ENCODE measurements at places on chromosomes 11 and 22.

DNA sequence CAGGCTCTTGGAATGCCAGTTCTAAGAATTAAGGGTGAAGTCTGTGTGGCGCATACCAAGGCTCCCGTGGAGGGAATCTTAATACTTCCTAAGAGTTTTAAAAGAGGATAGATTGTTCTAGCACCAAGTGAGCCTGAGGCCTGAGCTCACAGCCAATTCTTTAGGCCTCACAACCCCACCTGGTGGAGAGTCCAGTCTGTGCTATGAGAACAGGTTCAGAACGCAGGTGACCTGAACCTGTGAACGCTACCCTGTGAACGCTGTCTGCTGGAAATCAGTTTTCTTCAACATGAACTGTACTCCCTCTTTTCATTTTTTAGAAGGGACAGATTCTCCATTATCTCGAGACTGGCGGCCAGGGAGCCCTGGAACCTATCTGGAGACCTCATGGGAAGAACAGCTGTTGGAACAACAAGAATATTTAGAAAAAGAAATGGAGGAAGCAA lies 43.2 kb upstream of the DLAT start:
- DNase-seq = peak; percentile 46

- DNase-seq = peak; percentile 5
Measured at GRCh38 chr11:116454020-116454645, 318.7 kb downstream of the BUD13 start.

DNA sequence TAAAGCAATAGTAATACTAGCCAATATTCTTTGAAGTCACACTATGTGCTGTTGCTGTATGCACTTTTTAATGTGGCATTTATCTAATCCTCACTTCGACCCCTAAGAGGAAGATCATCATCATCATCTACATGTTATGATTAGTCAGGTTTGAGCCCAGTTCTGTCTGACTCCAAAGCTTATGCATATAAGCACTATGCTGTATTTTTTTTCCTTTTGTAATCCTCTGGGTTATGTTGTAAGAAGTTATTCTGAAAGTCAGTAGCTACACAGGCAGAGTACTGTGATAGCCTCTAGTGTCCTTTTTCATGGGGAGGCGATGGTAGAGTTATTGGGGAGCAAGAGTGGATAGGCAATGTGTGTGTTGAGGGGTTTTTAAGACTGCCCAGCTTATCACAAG lies 11.1 kb downstream of the MMP20 start:
- DNase-seq = no peak

GRCh38 chr11:130602641-130603334 lies 154.3 kb downstream of the ADAMTS15 start:
- no peak for DNase-seq

GRCh38 chr11:125923012-125923579 lies 18.8 kb downstream of the DDX25 start:
- peak; percentile 36 for DNase-seq

- DNase-seq = no peak
Measured at GRCh38 chr11:3859373-3859881, 4.0 kb downstream of the STIM1 start.

GRCh38 chr22:28477556-28477955 lies 202.1 kb downstream of the TTC28 start:
- no peak for DNase-seq

- no peak for DNase-seq
Measured at GRCh38 chr11:113261709-113262475, 52.5 kb upstream of the TTC12 start.

DNA sequence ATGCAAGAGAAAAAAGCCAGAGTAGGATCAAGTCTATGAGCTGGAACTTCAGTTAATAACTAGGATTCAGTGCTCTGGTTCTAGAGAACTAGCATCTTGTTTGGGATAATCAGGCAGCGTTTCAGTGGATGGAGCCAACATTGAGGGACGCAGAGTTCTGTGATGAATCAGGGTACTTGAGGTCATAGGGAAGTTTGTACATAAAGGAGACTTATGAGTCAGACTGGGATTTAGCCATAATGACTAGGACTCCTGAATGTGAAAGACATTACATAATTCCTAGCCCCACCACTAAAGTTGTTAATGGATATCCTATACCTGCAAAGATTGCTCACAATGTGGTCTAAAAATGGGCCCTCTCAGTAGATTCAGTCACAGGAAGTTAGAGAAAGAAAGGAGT lies 6.8 kb downstream of the SLN start:
- DNase-seq = no peak

DNA sequence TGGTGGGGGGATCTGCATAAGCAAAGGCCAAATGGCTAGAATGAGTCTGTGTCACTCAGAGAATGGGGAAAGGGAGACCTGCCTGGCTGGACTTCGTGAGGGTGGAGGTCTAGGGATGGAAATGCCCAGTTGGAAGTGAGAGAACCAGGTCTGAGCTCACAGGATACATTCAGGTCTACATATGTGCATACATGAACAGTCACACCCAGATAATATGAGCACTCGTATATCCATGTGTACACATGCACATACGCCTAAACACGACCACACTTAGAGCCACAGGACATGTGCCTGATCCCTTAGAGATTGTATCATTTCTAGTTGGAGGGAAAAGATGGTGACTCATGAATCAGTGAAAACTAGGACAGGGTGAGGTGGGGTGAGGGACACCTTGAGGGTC lies 21.1 kb upstream of the RELT start:
- no peak for DNase-seq

DNA sequence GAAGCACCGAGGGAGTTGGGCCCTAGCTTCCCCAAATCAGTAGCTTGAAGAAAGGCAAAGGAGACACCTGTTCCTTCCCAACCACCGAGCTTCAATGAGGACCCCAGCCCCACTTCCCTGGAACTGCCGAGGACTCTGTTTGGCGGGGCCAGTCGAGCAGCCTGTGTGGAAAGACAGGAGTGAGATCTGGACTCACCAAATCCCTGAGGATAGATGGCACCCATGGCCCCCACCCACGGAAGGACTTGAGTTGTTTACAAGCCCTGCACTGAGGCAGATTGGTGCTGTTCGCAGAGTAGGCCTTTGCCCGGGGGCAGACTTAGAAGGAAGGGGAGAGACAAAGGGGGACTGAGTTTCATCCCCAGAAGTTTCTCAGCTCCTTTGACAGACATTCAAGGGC lies 64.6 kb downstream of the FEZ1 start:
- no peak for DNase-seq

GRCh38 chr11:68186061-68186460 lies 27.0 kb downstream of the KMT5B start:
- DNase-seq = no peak

GRCh38 chr11:69450064-69450856 lies 31.2 kb upstream of the LINC01488 start:
- DNase-seq = no peak

GRCh38 chr11:34053161-34053686 lies 1.7 kb downstream of the CAPRIN1 start:
- peak; percentile 75 for DNase-seq

- DNase-seq = no peak
Measured at GRCh38 chr11:13091373-13091772, 82.3 kb downstream of the RASSF10 start.

DNA sequence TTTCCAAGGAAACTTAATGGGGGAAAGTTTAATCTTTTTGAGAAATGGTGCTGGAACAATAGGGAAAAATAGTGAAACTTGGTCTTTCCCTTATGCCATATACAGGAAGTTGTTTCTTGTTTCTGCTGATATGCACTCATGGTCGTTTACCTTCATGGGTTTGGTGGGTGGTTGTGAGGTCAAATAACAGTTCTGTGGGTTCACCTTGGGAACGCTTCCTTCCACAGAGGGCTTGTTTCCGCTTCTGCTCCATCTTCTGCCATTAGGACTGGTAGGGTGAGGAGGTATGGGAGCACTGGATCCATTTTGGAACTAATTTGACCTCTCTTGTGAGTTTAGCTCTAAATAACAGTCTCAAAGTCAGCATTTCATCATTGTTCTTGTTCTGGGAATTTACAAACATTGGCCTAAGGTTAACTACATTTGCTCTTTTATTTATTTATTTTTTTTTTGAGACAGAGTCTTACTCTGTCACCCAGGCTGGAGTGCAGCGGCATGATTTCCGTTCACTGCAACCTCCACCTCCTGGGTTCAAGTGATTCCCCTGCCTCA lies 17.6 kb upstream of the RELA start:
- DNase-seq = no peak

DNA sequence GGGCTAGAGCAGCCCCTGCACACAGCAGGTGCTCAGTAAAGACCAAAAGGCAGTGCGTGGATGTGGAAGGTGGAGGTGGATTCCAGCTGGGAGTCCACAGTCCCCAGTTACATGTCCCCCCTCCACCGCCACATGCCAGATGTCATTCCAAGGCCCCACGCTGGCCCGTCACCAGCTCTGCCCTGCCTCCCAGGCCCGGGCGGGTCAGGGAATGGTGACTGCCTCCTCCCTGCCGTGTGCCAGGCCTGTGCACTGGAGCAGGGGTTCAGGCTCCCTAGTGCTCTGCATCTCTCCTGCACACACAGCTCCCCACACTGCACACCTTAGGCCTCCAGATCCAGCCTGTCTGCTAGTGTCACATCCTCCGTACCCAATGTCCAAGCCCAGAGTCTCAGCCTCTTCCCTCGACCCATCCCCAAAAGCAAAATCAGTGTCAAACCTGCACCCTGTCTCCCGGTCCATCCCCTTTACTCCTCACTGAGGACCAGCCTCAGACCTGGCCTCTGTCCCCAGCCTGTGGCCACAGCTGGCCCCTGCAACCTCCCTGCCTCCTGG lies 40.2 kb upstream of the PRODH start:
- no peak for DNase-seq

GRCh38 chr22:23225724-23226496 lies 45.6 kb downstream of the BCR start:
- DNase-seq = no peak

GRCh38 chr11:34245041-34245440 lies 112.8 kb downstream of the ABTB2 start:
- DNase-seq = no peak

DNA sequence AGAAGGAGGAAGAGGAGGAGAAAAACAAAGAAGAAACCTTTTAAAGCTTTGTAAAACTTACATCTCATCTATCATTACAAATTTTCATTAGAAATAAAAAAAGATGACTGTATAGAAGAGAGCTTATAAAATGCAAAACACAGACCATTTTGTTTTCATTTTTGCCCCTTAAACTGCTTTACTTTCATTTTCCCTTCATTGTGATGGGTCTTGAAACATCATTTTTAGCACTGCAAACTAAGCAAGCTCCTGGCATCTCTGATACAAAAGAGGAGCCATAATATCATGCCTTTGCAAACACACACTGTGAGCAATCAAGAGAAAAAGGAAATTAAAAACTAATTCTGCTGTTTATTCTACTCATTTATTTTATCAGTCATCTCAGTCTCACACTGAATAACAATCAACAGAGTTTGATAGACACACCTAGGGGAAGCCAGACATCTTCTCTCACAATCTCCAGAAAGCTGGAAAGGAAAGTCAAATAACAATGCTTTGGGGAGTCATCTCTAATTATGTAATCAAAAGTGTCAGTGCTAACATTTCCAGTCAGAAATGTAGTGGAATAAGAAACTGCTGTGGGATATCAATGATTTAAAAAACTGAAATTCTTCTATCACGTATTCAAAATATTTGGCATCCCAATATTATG lies 467.7 kb upstream of the FAT3 start:
- DNase-seq = no peak

Measured in stimulated activated CD4-positive, alpha-beta T cell treated with anti-CD3 and anti-CD28 coated beads, Interleukin-12 subunit alpha, Interleukin-12 subunit beta, amount 100 ng/mL, for 4 hours (primary cell).